Effector memory CD8-positive, alpha-beta T cell (primary cell): ENCODE measurements at places on chromosomes 2 and 18.

- DNase-seq: no peak
These were observed 151.1 kb downstream of the SH3BP4 start for GRCh38 chr2:235102896-235103295.

- no peak for DNase-seq
These were observed 369.7 kb downstream of the EPHA4 start for GRCh38 chr2:221202431-221202830.

- no peak for DNase-seq
These were observed 51.8 kb downstream of the PKDCC start for GRCh38 chr2:42099438-42100173.

DNA sequence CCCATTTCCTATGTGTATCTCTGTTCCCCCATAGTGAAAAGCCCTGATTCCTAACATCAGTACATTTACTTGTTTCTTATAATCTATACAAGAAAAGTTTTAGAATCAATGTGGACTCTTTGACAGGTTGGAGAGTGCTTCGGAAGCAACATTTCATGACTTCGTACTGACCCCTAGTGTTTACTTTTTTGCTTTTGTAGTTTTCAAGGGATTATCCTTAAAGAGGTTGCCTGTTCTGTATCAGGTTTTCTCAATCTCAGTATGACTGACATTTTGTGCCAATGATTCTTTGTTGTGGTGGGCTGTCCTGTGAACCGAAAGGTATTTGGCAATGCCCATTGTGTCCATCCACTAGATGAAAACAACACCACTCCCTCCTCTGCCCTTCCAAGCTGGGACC, 43.3 kb upstream of the SERPINB2 start:
- no peak for DNase-seq

- no peak for DNase-seq
These were observed 286.8 kb upstream of the TRIB2 start for GRCh38 chr2:12429779-12430406.

- DNase-seq: no peak
These were observed at the start of gene THSD7B for GRCh38 chr2:136765256-136766072. THSD7B (plus strand) TSS chr2:136765545; CDS start chr2:136882179, 116,634 bp downstream.

DNA sequence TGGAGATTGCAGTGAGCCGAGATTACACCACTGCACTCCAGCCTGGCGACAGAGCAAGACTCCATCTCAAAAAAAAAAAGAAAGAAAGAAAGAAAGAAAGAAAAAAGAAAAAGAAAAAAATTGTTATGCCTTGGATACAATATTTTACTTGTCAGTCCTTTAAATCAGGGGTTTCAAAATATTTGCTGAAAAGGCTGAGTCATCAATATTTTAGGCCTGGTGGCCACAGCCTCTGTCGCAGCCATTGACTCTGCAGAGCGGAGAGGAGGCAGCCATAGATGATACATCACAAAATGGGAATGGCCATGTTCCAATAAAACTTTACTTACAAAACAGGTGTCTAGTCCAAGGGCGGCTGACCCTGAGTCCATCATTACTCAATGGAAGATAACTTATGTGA, 314.8 kb upstream of the SALL3 start:
- DNase-seq: no peak

DNA sequence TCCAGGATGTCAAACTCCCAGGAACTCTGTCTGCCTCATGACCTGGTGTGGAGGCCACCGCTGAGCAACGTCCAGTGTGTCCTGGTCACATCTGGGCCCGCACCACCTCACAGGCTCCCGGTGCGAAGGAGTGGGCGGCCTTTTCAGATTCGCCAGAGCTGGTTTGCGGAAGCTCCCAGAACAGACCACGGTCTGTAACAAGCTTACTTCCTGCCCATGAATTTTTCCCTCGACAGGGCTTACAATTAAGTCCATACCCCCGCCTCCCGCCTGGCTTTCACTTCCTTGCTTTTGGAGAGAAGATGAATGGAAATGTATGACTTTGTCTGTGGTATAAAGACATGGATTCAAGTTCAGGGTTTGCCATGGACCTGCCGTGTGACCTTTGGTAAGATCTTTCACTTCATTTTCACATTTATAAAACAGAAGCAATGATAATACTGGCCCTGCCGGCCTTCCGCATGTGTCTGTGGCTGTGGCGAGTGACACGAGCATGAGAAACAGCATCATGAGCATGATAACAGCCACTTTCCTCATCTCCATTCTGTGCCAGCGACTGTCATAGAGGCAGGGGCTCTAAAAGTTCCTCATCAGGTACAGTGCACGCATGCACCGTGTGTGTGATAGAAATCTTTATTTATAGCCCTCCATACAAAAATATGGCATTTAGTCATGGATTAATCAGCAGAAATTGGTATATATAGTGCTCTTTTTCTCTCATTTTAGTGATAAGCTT, 31.0 kb upstream of the KCNF1 start:
- no peak for DNase-seq
